ENCODE measurements at places on chromosomes 6 and 20.

- no peak for DNase-seq
Observed at GRCh38 chr20:25056690-25057233, 1.2 kb downstream of the ACSS1 start.

- DNase-seq = no peak
Observed at GRCh38 chr20:364905-365794, 15.4 kb upstream of the TRIB3 start.

GRCh38 chr6:128806261-128806660, 76.7 kb upstream of the LAMA2 start:
- DNase-seq = no peak

DNA sequence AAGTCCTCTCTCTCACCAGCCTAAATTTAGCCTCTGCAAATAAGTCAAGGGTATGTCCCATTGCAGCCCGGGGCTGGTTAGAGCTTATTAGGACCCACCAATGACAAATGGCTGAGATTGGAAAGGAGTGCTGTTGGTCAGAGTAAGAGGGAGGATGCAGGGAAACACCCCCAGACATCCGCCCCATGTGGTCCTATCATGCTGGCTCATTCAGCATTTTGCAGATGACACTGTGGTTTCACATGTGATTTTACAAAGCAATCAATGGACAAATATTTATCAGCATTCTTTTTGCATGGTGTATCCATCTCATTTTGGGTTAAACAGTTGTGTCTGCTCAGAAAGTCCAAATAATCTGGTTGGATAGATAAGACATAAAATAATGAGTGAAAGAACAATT, 152.2 kb upstream of the EXOC2 start:
- no peak for DNase-seq

- no peak for DNase-seq
Observed at GRCh38 chr20:60060006-60060557, 101.9 kb downstream of the CDH26 start.

GRCh38 chr6:42864602-42865001, 14.8 kb upstream of the RPL7L1 start:
- no peak for DNase-seq

DNA sequence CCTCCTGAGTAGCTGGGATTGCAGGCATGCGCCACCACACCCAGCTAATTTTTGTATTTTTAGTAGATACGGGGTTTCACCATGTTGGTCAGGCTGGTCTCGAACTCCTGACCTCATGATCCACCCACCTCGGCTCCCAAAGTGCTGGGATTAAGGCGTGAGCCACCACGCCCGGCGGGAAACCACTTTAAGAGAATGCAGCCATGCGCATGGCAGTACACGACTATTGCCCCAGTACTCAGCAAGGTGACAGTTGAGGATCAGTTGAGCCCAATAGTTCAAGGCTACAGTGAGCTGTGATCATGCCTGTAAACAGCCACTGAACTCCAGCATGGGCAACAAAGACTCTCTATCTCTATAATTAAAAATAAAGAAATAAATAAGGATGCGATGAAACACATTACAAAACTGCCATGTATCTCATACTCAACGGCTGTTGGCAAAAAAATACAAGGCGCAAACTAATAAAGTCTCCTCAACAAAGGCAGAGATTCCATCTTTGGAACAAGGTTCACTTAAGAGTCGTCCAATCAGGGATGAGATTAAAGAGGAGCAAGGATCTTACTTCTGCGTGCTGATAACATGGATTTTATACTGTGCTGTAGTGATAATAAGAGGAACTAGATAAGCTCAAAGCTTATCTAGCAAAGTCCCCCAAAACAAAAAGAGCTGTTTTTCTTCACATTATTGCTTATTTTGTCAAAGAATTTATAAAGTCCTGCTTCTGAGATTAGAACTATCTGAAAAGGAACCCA, 51.1 kb downstream of the STAU1 start:
- no peak for DNase-seq

DNA sequence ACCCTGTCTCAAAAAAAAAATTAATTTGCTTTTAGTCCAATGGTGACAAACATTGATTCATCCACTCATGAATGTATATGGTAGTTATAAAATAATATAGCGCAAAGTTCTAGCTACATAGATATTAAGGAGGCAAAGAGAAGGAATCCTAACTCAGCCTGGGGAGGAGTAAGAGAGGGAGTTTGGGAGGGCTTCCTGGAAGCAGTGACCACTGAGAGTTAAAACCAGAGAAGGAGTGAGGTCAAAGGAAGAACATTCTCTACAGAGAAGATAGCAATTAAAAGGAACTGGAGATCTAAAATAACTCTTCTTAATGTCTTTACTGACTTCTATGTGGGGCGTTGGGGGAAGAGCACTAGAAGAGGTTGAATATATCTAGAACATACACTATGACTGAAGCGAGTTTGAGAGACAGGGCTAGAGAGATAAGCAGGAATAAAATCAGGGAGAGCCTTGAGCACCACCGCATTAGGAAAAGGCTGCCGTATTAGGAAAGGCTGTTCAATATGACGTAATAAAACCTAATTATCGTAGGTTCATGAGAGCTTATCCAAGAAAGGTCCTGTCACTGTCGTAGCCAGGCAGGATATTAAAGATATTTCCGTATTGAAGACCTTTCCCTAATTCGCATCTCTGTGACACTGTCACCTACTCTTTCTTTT, 81.8 kb upstream of the CNKSR3 start:
- no peak for DNase-seq

GRCh38 chr6:127146932-127147331, 28.5 kb downstream of the RSPO3 start:
- no peak for DNase-seq

DNA sequence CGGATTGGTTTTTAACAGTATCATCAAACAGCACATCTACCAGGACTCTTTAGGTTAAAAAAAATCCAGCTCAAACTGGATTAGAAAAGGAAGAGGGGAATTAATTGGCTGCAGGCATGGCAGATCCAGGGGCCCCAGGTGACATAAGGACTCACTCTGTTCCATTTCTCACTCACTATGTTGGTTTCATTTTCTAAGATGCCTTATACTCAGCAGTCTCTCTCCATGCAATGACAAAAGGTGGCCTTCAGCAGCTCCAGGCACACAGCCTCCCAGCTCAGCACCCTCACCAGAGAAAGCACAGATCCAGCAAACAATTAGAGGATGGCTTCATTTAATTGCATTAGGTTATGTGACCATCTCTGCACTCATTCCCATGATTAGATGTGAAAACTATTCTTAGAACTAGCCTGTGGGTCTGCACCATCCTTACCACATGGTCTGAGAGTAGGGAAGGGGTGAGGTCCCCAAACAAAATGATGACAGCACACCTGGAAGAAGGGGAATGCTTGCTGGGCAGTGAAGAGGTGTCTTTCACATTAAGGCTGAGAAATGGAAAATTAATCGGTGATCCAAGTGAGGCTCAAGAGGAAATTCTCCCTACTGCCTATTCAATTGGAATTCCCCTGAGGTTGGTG, 243.1 kb downstream of the CDH26 start:
- DNase-seq = no peak

GRCh38 chr20:50335866-50336265, 145.2 kb downstream of the CEBPB start:
- DNase-seq = no peak

GRCh38 chr6:125981571-125982185, 4.7 kb upstream of the TRMT11 start:
- no peak for DNase-seq
